ENCODE measurements at places on chromosomes 11 and 22.

DNA sequence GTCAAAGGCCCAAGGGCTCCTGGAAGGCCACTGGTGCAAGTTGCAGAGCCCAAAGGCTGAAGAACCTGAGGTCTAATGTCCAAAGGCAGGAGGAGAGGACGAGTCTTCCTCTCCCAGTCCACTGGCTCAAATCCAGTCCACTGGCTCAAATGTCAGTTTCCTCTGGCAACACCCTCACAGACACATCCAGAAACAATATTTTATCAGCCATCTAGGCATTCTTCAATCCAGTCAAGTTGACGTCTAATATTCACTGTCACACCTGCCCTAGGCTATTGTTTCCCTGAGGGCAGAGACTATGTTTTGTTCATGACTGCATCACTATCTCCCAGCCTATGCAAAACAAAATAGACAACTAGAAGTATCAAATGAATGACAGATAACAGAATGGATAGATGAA lies 148.1 kb downstream of the SPON1 start:
- no peak for DNase-seq

DNA sequence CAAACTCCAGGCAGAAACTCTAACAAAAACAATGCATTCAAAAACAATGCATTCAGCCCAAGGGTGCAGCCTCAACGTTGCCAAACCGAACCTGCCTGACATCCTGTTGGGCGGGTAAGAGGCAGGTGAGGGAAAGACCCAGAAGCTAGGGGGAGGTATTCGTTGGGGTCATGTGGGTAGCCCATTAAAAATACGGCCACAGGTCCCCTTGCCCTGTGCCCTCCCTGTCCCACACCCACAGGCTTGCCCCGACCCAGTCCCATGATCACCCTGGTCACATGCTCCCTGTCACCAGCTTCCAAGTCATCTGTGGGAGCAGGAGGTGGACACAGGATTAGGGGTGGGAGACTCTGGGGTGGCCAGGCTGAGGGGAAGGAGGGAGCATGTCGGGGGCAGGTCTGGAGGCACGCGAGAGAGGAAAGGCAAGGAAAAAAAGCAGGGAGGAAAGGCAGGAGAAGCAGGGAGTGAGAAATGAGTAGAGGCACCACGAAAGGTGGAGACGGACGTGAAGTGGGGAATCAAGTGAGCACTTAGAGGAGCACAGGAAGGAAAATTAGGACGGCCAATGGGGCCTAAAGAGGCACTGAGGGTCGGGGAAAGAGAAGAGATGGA lies 683 bp downstream of the PLA2G6 start:
- no peak for DNase-seq

DNA sequence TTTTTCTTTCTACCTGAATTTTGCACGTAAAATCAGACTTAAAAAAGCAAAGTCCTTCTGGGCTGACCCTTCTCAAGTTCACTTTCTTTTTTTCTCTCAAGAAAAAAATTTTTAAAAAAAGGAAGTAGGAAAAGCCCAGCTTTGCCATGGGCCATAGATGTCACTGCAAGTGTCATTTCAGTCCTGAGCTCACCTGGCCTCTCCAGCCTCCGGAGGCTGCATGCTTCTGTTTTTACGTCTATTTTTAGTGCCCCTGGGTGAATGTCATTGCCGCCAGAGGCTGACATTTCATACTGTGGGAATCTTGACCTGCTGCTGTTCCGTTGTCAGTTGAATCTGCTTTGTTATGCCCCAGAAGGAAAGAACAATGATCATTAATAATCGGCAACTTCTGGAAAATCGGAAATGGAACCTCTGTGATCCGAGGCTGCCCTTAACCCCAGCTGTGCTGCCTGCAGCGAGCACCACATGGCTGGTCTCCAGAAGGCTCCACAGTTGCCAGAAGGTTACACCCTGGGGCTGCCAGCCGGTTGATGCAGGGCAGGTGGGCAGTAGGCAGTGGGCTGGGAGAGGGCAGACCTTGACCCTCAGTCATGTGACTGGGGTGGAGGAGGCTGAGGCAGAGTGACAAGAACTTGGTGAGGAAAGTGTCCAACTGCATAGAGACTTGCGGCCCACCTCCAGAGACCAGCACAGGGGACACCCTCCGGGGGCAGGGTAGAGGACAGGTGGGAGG lies 16.7 kb upstream of the MYEOV start:
- DNase-seq: no peak

- no peak for DNase-seq
These were observed 18.1 kb downstream of the DRD4 start for GRCh38 chr11:655036-655726.

- peak; percentile 98 for DNase-seq
These were observed 44.5 kb downstream of the TRIOBP start for GRCh38 chr22:37741312-37741795.

DNA sequence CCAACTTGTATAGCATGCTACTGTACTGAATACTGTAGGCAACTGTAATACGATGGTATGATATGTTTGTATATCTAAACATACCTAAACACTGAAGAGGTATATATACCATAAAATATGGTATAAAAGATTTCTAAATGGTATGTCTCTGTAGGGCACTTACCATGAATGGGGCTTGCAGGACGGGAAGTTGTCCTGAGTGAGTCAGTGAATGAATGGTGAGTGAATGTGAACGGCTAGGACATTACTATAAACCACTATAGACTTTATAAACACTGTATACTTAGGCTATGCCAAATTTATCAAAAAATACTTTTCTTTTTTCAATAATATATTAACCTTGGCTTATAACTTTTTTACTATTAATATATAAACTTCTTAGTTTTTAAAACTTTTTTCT lies 66.8 kb downstream of the ZC3H12C start:
- DNase-seq: no peak

GRCh38 chr22:47190276-47190956 lies 428.0 kb downstream of the TBC1D22A start:
- no peak for DNase-seq

GRCh38 chr22:38267086-38267485 lies 5.7 kb downstream of the TMEM184B start:
- DNase-seq: no peak

GRCh38 chr11:66564984-66565383 lies 3.4 kb downstream of the CTSF start:
- no peak for DNase-seq

- no peak for DNase-seq
These were observed 31.6 kb upstream of the IZUMO1R start for GRCh38 chr11:94272738-94273313.

GRCh38 chr11:47992959-47993820 lies 12.8 kb downstream of the PTPRJ start:
- DNase-seq: peak; percentile 65

- DNase-seq: no peak
These were observed 8.5 kb downstream of the SCN2B start for GRCh38 chr11:118167906-118168305.

GRCh38 chr22:41976070-41976901 lies 7.0 kb downstream of the SEPTIN3 start:
- DNase-seq: no peak
